ENCODE measurements at places on chromosomes 13 and 19. TPM values are rescaled to one million over a fixed set of nuclear protein-coding genes. Genes with fewer than 3 reads are reported as not detected.

DNA sequence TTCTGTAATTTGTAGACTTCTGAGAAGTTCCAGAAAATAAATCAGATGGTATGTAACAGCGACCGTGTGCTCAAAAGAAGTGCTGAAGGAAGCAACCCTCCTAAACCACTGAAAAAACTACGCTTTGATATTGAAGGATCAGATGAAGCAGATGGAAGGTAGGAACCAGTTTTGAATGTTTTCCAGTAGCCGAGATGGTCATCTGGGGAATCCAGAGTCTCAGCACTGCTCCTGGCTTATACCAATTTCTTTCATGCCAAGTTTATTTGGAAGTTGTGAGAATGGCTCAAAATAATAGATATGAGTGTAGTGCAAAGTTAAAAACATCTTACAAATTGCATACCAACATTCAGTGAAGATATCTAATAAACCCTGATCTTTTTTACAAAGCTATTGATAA, 56.2 kb downstream of the RCBTB2 start:
- no peaks in the 10 kb centered on the region for H3K4me1 ChIP-seq
- no peak overlapping the region for H3K4me3 ChIP-seq
- peaks cover 10% of the 10 kb centered on the region for H3K36me3 ChIP-seq
- no peak for DNase-seq

DNA sequence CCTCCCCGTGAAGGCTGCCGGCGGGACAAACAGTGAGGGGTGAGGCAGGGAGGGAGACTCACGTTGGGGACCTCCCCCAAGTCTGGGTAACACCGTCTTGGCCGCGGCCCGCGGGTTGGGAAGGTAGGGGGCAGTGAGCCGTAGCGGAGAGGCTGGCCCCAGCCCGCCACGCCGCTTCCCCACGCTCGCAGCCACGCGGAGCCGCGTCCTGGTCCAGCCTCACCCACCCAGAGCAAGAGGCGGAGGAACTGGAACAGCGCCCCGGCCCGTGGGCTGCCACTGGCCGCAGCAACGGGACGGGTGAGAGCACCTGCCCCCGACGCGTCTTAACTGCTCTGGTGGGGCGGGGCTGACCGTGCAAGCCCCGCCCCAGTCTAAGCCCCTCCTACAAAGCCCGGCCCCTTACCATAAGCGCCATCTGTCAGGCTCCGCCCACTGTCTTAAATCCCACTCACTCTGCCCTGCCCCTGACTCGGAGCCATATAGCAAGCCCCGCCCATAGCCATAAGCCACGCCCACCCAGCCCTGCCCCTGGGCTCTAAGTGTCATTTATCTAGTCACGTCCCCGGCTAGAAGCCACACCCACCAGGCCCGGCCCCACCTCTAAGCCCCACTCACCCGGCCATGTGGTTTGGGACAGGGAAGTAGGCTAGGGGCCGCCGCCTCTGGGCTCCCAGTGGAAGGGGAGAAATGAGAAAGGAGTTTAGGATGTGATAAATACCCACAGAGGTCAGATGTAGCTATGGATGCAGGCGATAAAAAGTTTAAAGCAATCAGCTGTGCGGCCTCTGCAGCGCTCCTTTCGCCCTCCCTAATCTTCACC, 2.1 kb upstream of the CCL25 start:
- DNase-seq = peak; percentile 95
- H3K27me3 ChIP-seq = no peaks in the 10 kb centered on the region
- H3K36me3 ChIP-seq = no peaks in the 10 kb centered on the region
- H3K27ac ChIP-seq = no peak overlapping the region

Gene LAIR2
- not detected for total RNA-seq

Gene PLIN5
- 0.31 TPM for total RNA-seq

DNA sequence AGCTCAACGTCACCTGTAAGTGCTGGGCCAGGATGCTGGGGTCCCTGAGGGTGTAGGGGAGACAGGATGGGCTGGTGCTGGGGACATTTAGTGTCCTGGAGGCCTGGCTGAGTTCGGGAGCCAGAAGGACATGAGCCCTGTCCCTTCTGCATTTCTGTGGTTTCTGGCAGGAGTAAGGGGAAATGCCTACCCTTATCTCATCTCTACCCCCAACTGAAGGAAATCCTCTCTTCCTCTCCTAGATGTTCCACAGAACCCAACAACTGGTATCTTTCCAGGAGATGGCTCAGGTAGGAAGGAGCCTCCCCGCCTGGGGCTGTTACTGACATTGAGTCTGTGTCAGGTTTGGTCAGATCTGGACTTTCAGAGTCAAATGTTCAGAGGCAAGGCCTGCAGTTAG, 1.2 kb downstream of the CD33 start:
- H3K27ac ChIP-seq = no peak overlapping the region
- H3K27me3 ChIP-seq = peaks cover 26% of the 10 kb centered on the region
- H3K4me3 ChIP-seq = no peak overlapping the region
- no peak for DNase-seq
- H3K4me1 ChIP-seq = no peaks in the 10 kb centered on the region

Gene FXYD7
- 0.77 TPM for total RNA-seq

DNA sequence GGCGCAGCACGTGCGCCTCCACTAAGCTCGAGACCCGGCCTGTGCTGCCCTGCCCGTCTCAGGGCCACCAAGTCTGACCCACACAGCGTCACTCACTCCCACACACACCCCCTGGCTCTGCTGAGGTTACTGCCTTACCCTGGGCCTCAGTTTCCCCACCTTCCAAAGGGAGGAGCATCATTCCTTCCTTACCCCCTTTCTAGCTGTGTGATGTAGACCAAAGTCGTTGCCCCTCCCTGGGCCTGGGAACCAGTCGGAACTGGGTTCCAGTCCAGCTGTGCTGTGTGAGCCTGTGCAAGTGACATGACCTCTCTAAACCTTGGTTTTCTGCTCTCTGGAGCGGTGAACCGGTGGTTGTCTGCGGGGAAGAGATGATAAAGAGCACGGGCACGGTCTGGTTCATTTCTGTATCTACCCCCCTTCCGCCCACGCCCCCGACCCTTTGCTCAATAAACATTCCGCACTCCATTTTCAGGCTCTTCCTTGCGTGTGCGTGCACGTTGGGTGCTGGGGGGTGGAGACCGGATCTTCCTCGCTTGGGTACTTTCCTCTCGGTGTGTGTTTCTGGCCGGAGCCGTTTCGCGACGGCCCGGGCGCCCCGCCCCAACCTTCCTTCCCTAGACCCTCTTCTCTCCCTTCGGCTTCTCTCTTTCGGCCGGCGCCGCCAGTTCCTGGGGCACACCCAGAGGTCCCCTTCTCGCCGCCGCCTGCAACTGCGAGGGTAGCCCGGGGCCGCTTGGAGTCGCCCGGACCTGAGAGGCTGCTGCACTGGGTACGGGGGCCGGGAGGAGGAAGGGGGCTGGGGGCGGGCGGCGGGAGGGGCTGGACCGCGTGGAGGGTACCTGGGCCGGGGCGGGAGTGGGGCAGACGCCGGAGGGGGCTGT, at the start of gene ZNF581:
ZNF581 (plus strand) TSS at position 647 of the 884 bp plus-strand sequence. CDS start 923 bp downstream, outside the sequence.
- H3K27me3 ChIP-seq = no peaks in the 10 kb centered on the region
- H3K27ac ChIP-seq = peak within 1 kb of the TSS; percentile 98
- H3K4me3 ChIP-seq = peak within 1 kb of the TSS; percentile 85
- DNase-seq = peak; percentile 90

Gene BEST2
- total RNA-seq = not detected

- DNase-seq = no peak
- peaks cover 20% of the 10 kb centered on the region for H3K36me3 ChIP-seq
- no peak overlapping the region for H3K27ac ChIP-seq
- no peak overlapping the region for H3K4me3 ChIP-seq
- no peaks in the 10 kb centered on the region for H3K27me3 ChIP-seq
Measured at GRCh38 chr13:49265822-49266221, 18.1 kb downstream of the CDADC1 start.

Gene IL12RB1
- 22.6 TPM for total RNA-seq

Gene PLPP2
- total RNA-seq = 0.51 TPM

DNA sequence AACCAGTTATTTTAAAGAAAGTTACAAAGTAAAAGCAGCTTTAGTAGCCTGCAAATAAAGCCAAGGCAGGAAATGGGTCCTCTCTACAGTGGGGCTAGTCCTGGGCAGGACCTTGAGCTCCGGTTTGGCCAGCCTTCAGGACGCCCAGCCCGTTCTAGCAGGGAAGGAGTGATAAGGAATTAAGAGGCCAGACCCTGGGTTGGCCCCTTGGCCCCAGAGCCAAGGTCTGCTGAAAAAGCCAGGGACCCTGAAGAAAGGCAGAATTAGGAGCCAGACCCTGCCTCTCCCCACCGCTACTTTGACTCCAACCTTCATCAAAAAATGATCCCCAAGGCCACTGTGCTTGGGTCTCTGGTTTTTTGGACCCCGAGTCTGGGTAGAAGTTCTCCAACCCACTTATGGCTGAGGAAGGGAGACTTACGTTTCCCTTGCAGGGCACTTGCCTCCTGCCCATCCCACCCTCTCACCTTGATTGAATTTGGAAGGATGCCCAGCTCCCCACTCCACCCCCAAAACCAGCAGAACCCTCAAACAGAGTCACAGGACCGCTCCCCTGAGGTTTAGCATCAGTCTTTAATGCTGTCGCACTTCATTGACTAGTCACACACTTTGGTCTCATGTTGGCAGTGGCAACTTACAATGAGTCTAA, 3.9 kb downstream of the DNAJB1 start:
- H3K27me3 ChIP-seq = no peaks in the 10 kb centered on the region
- H3K27ac ChIP-seq = peak overlapping the region; percentile 57
- peak overlapping the region; percentile 88 for H3K4me3 ChIP-seq
- H3K4me1 ChIP-seq = peaks cover 44% of the 10 kb centered on the region
- H3K36me3 ChIP-seq = peaks cover 36% of the 10 kb centered on the region

Gene BCKDHA
- 17.4 TPM for total RNA-seq

DNA sequence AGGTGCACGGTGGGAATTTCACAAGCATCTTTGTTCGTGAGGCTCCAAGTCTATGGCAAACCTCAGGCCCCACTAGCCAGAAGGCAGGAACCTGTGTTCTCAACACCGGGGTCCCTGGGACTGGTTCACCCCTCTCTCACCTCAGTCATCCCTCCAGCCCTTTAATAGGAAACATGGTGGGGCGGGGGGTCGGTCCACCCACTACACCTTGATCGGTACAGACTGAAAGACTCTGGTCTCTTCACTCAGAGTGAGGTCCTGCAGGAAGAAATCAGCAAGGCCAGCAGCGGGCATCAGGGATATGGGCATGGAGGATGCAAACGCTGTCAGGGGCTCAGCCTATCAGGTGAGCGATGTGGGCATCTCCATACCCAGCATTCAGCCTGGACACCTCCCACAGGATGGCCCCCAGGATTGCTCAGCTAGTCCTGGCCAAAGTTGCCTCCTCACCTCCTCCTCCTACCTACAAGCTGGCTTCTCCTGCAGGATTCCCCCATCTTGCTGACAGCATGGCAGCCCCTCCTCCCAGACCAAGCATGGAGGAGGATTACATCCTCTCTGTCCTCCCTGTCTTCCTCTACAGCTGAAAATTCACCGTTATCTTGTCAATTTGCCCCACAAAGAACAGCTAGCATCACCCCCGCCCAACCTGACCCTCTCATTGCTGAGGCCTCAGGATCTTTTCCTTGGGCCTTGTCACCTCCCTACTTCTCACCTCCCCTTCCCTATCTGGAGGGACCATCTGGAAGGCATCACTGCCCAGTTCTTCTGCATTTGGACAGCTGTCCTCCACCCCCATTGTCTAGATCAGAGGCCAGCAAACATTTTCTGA, 37.3 kb upstream of the CD33 start:
- no peak for DNase-seq
- no peak overlapping the region for H3K4me3 ChIP-seq
- H3K27ac ChIP-seq = no peak overlapping the region
- no peaks in the 10 kb centered on the region for H3K36me3 ChIP-seq
- peaks cover 15% of the 10 kb centered on the region for H3K27me3 ChIP-seq

DNA sequence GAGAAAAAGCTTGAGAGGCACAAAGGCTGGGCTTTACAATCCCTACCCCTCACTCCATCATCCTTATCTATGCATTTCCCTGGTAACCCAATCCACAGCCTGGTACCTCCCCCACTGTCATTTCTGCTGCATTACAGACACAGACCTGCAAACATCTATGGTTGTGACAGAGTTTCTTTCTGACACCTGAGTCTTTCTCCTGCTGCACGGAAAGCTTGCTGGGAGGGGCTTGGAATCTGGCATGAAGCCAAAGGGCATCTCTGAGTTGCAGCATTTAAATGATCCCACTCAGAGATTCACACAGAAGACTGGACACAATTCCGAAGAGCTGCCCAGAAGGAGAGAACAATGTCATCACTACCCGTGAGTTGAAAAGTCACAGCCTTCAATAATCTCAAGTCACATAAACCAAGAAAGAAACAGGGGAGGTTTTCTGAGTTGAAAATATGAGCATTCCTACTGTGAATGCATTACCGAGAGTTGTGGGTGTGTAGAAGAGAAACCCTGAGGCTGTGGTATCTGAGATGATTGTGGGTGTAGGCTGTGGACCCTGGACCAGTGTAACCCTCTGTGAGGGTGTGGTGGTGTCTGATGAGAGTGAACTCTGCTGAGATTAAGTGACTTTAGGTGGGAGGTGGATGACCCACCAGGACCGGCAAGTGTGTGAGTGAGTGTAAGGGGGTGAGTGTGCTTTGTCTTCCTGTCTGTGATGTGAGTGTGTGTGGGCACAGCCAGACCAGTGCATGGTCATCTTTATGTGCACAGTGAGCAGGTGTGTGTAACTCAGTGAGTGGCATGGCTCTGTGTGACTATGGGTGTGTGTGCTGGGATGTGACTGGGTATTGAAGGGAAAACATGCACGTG, at the start of gene LGALS14:
LGALS14 (plus strand) TSS at position 301 of the 864 bp plus-strand sequence; CDS start at position 349, 48 bp downstream.
- DNase-seq = peak; percentile 65
- H3K4me1 ChIP-seq = peaks cover 43% of the 10 kb centered on the region
- peaks cover 5% of the 10 kb centered on the region for H3K27me3 ChIP-seq

DNA sequence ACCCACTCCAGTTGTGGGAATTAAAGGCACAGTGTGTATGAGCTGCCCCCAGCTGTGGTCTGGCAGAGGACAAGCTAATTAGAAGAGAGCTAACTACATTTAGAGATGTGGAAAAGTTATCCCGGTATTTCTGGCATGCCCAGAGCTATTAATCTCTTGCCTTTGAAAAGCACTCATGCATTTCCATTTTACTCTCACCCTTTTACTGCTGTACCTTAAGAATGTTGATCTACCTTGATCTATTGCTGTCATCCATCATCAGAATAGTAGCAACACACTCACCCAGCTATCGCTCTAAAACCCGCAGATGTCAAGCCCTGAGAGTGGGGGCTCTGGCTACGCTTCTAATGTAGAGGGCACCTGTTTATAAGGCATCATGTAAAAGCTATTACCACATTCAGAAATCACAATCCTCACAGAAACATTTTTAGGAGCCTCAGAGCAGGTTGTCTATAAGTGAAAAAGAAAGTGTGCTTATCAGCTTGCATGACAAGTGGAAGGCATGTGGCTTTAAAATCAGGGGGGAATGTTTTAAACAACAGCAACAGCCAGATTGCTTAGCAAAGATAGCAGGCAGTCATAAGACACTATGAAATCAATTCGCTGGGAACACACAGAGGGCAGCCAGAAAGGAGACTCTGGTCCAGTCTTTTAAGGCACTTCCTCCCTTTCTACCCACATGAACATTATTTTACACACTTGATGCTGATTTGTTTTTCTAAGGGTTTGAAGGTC, 224.2 kb upstream of the IRS2 start:
- H3K4me1 ChIP-seq = no peaks in the 10 kb centered on the region
- DNase-seq = no peak
- H3K36me3 ChIP-seq = no peaks in the 10 kb centered on the region
- no peaks in the 10 kb centered on the region for H3K27me3 ChIP-seq
- H3K4me3 ChIP-seq = no peak overlapping the region

GRCh38 chr13:22470075-22470474, 710.7 kb upstream of the SGCG start:
- no peaks in the 10 kb centered on the region for H3K27me3 ChIP-seq
- no peak for DNase-seq
- H3K4me3 ChIP-seq = no peak overlapping the region
- no peaks in the 10 kb centered on the region for H3K4me1 ChIP-seq
- H3K36me3 ChIP-seq = no peaks in the 10 kb centered on the region
